ENCODE measurements at places on chromosomes 3 and 15.
A peak's percentile ranks its signal among the peaks of the same experiment; 100 is the strongest.

DNA sequence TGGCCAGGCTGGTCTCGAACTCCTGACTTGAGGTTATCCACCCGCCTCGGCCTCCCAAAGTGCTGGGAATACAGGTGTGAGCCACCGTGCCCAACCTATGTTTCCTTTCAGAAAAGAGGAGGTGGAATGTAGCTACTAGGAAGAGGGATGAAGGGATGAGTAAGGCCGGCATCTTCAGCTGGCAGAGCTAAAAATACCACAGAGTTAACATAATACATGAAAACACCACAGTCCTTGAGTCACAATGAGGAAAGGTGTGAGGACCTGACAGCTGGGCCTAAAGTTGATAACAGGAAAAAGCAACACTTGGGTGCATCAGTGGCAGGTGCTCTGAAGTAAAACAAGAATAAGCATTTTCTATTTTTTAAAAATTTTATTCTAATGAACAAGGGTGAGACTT lies 392.2 kb downstream of the DIPK2A start:
- DNase-seq, result no peak

- no peak for DNase-seq
These were observed 28.0 kb downstream of the SENP7 start for GRCh38 chr3:101484805-101485620.

DNA sequence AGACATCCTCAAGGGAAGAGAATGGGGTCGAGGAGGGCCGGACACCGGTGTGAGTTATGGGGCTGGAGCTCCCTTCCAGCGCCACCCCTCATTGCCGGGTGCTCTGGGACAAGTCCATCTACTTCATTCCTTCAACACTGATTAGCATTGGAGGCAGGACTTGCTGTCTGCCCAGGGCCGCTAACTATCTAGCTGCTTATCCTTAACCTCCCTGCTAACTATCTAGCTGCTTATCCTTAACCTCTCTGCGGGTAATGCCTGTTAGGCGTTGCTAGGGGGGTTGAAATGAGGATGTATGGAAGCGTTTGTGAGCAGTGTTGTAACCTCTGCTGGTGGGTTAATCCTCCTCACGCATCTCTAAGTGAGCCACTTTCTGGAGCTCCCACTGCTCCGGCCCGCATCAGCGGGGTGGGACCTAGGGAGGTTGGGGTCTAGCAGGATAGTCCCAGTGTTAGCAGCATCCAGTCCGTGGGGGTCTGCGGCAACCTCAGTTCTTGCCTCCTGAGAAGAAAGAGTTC lies 10.9 kb upstream of the CHAC1 start:
- DNase-seq, result no peak

- DNase-seq, result peak; percentile 51
These were observed 94.7 kb downstream of the IL5RA start for GRCh38 chr3:3015185-3016089.

DNA sequence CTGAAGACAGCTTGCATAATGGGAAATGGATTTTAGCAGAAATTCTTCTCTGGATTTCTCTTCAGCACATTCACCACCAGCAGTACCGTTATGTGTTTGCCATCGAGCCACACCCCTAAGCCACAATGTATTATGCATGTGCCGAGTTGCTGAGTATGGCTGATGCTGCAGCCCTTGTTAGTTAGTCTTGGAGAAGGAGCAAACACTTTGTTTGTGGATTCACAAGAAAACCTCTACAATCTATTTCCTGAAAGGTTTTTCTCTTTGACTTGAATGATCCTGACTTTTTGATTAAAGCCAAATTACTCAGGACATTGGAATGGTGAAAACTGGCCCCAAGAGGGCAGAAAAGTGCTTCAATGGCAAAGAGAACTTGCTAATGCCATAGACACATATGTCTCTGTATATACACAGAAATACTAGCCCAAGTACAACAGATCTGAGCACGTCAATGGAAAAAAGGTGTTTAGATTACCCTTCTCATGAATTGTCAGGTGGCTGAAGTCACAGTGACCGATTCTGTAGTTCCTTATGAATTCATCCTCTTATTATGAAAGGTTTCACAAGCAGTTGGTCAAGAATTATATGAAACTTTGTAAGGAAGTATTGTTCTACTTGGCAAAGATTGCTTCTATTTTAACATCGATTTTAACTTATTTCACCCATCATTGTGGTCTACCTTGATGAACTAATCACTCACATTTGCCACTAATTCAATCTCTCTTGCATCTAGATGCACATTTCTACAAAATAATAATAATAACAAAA lies 103.0 kb downstream of the P3H2 start:
- DNase-seq, result peak; percentile 26

DNA sequence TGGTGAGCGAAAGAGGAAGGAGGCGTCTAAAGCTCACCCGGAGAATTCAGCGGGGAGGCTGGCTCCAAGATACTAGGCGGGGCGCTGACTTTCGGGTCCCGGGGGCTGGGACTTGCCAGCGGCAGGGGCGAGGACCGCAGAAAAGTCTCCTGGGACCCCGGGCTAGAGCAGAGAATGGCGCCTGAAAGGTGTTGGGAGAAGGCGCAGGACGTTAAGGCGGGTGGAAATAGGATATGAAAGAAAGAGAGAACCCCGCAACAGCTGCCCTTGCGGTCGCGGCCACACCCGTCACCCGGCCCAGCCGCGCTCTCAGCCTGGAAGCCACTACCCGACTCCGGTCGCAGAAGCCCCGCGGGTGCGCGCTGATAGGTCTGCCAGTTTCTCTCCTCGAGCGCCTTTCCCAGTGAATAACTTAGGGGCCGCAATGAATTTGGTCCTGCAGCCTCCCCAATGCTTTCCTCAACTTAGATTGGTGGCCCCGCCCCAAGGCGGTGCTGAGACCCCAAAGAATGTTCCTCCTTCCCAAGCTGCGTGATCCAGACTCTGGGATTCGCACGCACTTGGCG lies 604 bp downstream of the LTK start:
- DNase-seq, result peak; percentile 42

DNA sequence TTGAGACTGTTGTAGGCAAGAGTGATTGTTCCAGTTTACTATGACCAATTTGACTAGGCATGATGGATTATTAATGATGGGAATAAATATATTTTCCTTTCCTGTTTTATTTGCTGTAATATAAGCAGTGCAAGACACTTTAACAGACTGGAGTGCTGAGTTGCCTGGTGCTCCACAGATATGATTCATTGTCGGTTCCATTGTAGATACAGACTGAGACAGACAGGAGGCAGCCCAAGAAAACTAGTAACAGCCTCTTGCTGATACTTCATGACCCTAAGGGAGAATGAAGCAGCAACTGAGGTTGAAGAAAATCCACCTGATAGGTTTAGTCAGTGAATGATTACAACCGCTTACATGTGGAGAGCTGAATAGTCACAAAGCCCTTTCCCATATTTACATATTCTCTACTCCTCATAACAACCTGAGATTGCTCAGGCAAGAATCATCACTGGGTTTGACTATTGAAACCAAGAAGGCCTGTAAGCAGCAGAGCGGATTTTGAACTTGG lies 235.1 kb upstream of the TPRG1 start:
- DNase-seq, result no peak

GRCh38 chr15:47292638-47293190 lies 424.6 kb upstream of the SEMA6D start:
- DNase-seq, result no peak

DNA sequence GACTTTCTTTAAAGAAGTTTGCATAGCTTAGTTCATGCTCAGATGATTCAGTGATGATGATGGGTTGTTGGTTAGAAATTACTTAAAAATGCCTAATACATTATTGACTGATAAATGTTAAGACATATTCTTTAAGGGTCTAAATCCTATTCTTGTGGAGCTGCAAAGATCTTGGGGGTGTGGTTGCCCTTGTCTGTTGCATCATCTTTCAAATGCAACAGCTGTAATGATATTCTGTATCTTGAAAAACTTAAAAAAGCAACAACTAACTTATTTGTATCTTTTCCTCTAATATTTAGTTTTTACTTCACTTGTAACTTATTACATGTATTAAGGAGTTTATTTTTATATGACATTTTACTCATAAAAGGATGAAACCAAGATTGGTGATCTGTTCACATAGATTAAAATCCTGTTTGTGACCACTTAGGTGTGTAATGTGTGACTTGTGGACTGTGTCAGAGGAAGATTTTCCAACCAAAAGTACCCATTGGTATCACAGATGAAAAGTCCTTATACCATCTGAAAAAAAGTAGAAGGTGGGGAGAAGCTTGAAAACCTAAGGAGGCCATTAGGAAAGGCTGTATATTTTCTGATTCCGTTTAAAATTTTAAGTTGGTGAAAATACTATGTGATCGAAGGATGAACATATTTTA lies 142.8 kb downstream of the IGF1R start:
- DNase-seq, result no peak

DNA sequence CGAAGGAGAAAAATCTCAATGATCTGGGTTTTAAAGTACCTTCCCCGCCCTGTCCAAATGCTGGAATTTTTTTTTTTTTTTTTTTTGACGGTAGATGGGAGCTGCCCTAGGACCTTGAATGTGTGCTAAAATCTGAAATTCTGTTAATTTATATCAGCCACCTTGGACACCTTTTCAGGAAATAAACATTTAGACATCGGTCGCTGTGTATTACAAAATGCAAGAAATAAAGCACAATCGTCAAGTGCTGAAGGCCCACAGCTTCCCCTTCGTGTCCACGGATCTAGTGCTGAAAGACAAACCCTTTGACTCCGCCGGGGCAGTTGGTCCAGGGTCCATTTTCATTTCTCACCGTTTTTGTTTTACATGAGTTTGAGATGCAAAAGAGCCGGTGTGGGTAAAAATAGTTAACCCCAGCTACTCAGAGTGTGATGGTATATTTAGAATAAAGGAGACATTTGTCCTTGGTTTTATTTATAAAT lies 90.2 kb upstream of the CHD2 start:
- peak; percentile 77 for DNase-seq

DNA sequence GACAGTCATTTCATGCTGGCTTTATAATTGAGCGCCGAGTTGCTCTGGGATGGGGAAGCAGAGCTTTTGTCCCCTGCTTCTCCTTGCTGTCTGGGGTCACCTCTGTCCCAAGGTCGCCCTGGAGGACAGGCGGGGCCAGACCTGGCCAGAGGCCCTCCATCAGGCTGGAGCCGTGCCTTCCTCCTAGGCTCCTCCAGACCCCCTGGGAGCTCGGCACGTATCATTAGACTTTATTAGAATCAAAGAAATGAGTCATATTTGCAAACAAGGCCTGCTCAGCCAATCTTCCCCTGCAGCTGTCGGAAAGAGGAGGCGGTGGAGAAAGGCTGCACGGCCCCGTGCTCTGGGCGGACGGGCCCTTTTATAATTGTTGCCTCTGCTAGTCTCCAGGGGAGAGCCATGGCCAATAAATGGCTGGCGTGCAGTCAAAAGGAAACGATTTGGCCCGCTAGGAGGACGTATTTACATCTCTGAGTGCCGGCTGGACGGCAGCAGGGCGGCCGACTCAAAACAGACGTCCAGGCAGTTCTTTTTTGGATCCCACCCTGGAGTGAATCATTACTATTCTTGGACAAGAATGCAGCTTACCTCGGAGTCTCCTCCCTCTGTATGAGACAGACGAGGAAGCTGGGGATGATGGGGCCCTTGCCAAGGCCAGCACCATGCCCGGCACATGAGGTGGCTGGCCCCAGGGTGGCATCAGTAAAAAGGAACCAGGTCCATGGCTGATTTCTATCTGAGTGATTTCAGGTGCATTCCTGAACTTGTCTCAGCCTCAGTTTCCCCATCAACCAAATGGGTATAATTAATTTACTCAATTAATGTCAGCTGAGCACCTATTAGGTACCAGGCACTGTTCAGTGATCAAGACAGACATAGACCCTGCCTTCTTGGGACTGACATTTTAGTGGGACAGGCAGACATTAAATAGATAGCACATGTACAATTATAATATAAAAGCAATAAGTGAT lies 50.6 kb downstream of the SLC6A6 start:
- no peak for DNase-seq

DNA sequence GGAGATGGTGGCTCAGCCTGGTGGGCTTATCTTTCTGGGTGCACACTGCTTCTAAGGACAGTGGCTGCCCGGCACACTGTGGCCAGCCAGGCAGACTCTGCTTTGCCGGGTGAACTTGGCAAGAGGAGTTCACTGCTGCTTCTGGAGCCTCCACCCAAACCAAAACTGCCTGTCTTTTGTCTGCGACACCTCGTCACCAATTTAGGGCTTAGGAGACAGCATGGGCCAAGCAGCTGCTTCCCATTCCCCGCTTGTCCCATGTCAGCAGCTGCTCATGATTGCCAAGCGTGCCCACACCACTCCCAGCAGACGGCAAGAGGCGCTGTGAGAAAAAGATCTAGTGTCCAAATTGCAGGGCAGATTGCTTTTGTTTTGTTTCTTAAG lies 57.3 kb downstream of the LSM3 start:
- DNase-seq, result peak; percentile 31

DNA sequence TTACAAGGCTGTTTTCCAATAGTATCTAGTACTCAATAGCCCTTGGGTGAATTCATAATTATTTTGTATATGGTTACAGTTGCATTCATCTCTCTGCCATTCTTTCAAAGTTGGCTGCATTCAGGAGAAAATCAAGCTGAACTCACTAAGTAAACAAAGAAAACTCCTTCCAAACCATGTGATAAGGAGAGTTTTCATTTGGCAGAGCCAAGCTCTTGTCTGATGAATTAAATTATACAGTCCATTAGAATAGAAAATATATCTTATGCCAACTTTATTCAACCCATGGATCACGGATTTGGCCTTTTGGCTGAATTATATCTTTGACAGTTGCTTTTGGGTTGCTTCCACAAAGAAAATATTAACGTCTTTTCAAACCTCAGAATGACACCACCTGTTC lies 272.3 kb upstream of the ROBO1 start:
- DNase-seq, result no peak

DNA sequence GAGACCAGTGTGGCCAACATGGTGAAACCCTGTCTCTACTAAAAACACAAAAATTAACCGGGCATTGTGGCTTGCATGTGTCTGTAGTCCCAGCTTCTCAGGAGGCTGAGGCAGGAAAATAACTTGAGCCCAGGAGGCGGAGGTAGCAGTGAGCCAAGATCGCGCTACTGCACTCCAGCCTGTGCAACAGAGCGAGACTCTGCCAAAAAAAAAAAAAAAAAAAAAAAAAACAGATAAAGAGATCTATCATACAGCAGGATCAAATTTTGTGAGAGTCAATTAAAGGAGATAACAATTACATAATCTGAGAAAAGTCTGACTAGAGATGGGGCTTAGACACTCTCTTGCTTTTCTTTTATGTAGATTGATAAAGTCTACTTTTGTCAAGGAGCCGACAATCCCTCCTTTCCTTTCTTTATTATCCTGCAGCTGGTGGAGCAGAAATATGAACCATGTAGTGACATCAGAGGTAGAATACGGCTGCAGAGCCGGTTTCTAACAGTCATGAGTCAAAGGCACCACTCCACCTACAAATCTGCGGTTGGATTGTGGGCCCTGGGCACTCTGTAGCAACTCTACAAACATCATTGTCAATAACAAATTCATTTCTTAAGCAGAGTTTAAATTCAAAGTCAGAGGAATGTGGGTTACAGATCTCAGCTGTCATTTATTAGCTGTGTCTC lies 9.0 kb downstream of the C2CD4A start:
- no peak for DNase-seq

- DNase-seq, result peak; percentile 74
These were observed 49.2 kb downstream of the PHC3 start for GRCh38 chr3:170132335-170132734.

DNA sequence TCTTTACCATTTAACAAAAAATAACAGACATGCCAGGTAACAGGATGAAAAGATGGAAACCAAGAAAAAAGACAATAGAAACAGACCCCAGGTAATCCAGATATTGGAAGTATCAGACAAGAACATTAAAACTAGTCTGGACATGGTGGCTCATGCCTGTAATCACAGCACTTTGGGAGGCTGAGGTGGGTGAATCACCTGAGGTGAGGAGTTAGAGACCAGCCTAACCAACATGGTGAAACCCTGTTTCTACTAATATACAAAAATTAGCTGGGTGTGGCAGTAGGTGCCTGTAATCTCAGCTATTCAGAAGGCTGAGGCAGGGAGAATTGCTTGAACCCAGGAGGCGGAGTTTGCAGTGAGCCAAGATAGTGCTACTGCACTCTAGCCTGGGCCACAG lies 40.6 kb downstream of the ACAD9 start:
- DNase-seq, result no peak

Measured in RPMI8226 (cell line).